ENCODE measurements at places on chromosomes 4 and X. TPM values are rescaled to one million over a fixed set of nuclear protein-coding genes. Genes with fewer than 3 reads are reported as not detected.
A peak's percentile ranks its signal among the peaks of the same experiment; 100 is the strongest.

Gene RASSF6
- not detected for total RNA-seq

GRCh38 chr4:35818520-35818919 lies 425.8 kb downstream of the ARAP2 start:
- DNase-seq, result no peak

DNA sequence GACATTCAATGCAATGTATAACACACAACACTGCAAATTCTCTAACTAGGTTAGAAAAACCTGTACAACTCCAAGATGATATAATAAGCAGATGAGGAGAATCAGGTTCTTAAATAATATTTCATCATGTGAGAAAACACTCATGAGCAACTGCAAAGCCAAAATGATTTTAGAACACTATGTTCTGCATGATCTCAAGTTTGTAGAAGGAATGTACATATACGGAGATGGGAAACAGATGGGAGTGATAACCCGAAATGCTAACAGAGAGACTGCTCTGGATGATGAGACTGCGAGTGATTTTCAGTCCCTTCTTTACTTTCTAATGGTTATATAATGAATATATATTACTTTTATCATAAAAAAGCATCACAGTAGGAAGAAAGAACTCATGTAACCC lies 80.9 kb downstream of the PCYT1B start:
- no peak for DNase-seq

Gene USO1
- 68.9 TPM for total RNA-seq

Gene SSX4B
- total RNA-seq, result not detected

DNA sequence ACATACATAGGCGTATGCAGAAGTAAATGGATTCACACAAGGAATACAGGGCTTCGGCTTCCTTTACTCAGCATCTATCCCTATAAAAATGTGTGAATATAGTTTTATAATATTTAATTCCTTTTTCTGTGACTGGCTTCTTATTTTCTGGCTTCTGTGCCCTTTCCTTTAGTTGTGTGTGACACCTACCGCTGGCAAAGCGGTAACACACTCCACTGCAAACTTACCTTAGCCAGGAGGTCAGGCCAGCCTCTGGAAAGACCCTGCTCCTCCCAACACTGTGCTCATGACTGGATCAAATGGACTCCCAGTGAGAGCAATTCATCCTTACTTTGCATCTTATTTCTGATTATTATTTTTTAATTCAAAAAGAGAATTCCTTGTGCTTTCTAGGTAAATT lies 244.2 kb downstream of the ANK2 start:
- DNase-seq, result no peak

Gene PCSK1N
- under 0.01 TPM for total RNA-seq

Gene XAGE1A
- not detected for total RNA-seq

GRCh38 chr4:1093391-1094335 lies 19.7 kb downstream of the RNF212 start:
- DNase-seq, result no peak

DNA sequence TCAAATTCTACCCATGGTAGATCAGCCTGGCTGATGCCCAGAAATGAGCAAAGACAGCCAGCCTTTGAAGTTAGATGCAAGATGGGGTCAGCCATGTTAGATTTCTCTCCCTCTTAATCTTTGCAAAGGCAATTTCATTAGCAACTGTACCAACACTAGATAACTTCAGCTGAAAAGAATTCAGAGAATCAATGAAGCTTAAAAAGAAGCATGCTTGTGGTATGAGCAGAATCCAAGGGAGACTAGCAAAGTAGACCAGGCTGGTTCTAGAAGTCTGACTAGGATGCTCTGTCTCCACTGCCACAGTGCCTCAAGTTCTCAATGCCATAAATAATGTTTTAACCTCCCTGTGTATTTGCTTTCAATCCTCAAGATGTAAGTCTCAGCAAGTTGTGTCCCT lies 247.3 kb downstream of the SLC7A11 start:
- no peak for DNase-seq

DNA sequence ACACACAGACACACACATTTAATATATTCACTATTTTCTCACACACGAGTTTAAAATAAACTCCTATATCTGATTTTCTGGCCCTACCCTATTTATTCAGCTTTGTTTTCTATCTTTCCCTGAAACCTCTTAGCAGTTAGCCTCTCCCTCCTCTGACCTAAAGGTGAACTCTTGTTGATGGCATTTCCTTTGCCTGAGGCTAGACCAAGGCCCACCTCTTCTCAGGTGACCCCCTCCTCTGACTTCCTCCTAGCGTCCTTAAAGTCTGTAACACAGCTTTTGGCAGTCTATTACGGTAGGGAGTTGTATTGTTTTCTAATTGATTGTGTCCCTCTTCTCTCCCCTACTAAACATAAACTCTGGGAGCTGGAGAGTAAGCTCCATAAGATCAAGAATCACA lies 1.7 kb upstream of the SRPX2 start:
- no peak for DNase-seq

Gene HSFX3
- total RNA-seq, result not detected

DNA sequence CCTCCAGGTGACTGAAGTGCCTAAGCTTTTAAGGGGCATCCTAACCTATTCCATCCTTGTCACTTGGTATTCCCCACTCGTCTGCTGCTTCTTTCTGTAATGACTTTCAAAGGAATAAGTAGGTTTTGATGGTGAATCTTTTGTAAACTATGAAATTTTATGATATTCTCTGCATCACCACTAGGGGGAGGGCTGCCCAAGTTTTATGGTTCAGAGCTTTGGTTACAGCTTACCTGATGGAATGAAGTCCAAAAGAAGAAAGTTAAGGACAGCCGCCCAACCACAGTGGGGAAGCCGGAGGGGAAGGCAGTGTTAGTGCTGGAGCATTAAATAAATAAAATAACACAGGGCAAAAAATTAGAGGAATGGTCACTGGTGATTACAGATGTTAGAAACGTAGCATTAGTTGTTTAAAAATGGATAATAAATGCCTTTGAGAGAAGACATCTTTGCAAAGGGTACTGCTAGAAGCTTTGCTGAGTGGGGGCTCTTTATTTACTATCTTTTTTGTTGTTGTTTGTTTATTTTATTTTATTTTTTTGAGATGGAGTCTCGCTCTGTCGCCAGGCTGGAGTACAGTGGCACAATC lies 204.9 kb downstream of the GBA3 start:
- peak; percentile 15 for DNase-seq

DNA sequence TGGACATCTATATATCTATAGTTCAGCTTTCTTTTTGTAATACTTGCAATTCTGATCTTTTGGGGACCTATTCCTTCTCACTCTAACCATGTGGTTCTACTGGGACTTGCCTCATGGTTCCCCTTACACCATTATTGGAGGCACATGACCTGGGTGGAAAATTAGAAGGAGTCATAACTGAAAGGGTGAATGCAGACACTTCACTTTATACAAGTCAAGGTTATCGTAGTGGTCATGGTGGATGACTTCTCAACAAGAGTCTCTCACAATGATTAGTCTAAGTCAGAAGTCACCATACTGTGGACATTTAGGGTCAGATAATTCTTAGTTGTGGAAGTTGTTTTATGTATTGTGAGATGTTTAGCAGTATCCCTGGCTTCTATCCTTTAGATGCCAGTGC lies 10.5 kb upstream of the EIF4E start:
- DNase-seq, result no peak

Gene RHOXF1
- total RNA-seq, result not detected

Gene PDZD4
- total RNA-seq, result 0.89 TPM

- DNase-seq, result no peak
These were observed 5.0 kb downstream of the TFDP3 start for GRCh38 chrX:133213117-133213516.

DNA sequence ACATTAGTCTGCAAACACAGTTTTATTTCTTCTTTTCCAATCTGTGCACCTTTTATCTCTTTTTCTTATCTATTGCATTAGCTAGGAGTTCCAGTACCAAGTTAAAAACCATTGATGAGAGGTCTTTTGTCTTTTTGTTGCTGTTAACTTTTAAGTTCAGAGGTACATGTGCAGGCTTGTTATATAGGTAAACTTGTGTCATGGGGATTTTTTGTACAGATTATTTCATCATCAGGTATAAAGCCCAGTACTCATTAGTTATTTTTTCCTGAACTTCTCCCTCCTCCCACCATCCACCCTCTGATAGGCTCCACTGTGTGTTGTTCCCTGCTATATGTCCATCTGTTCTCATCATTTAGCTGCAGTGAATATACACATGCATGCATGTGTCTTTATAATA lies 349.9 kb downstream of the PDHA2 start:
- no peak for DNase-seq

Gene RTL3
- total RNA-seq, result not detected

- no peak for DNase-seq
These were observed 670.5 kb downstream of the GABRG1 start for GRCh38 chr4:45453258-45453853.

DNA sequence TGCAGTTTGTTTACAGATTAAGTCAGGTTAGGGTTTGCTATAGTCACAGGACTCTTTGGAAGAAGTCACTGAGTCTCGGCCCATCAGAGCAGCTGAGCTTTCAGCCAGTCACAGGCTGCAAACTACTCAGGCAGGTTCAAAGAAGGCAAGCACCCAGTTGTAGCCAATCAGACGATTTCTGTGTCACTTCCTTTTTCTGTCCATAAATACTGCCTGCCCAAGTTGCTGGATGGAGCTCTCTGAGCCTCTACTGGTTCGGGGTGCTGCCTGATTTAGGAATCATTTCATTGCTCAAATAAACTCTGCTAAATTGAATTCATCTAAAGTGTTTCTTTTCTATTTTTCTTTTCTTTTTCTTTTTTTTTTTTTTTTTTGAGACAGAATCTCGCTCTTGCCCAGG lies 7.3 kb upstream of the SH3BP2 start:
- no peak for DNase-seq

DNA sequence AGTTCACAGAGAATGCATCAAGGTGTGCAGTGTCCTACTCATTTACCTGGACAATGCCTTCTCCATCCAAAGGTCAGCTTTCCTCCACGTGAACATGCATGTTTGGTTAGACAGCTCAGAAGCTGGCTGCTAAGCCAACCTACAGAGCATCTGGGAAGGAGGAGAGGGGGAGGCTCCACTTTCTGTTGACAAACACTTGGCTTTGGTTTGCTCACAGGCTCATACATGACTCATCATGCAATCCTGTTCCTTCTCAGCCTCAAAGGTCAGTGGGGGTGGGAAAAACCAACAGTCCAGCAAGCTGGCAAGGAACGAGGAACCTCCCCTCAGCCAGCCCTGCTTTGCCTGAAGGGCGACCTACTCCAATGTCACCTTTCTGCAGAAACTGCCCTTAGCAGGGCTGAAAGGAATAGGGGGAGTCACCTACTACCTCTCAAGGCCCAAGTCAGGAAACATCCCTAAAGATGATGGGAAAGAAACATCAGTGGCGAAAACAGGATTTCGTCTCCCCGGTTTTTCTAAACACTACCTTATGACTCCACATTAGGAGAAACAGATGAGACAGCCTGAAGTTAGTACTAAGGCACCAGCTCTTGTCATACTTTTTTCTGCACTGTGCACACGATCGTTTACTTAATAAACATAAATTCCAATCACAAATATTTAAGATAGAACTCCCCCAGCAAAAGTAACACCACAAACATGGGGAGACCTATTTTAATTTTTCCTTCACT lies 37.9 kb downstream of the RELL1 start:
- DNase-seq, result peak; percentile 90

Gene NFKB1
- total RNA-seq, result 43.5 TPM

Gene XG
- total RNA-seq, result under 0.01 TPM

Gene SOX3
- total RNA-seq, result not detected

Gene GASK1B
- total RNA-seq, result 44.8 TPM

GRCh38 chr4:24574236-24574635 lies 10.1 kb downstream of the DHX15 start:
- no peak for DNase-seq

Gene ODAM
- total RNA-seq, result not detected

Gene ALB
- total RNA-seq, result not detected

DNA sequence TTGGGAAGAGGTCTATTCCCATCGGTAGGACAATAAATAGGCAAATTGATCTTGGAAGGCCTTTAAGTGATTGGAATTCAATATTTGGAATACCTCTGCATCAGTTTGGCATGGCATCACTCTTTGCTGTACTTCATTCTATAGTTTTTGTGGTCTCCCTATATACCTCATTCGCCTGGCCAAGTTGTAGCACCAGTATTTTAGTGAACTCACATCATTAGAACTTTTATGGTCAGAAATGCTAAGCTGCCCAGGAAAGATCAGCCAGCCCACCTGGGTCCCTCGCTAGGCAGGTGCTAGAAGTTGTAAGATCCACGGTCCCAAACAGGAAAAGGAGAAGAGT lies 40.3 kb downstream of the ZCCHC13 start:
- DNase-seq, result no peak

- DNase-seq, result no peak
These were observed 7.6 kb downstream of the SLC2A9 start for GRCh38 chr4:10013722-10014121.

Gene APLN
- 13.9 TPM for total RNA-seq

DNA sequence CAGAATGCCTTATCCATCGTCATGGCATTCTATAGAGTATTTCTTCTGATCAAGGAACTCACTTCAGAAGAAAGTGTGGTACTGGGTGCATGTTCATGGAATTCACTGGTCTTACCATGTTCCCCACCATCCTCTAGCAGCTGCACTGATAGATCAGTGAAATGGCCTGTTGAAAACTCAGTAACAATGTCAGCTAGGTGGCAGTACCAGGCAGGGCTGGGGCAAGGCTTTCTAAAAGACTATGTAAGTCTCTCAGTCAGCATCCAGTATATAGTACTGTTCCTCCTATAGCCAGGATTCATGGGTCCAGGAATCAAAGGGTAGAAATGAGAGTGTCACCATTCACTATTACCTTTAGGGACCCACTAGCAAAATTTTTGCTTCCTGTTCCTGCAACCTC lies 15.8 kb upstream of the LDB2 start:
- peak; percentile 58 for DNase-seq

GRCh38 chr4:20318001-20318908 lies 66.5 kb downstream of the SLIT2 start:
- no peak for DNase-seq

Gene SHROOM4
- total RNA-seq, result 20.7 TPM

Gene PABPC1L2A
- total RNA-seq, result not detected

- no peak for DNase-seq
These were observed 13.9 kb upstream of the SEC24B start for GRCh38 chr4:109419679-109420078.

Gene DMRTC1B
- total RNA-seq, result not detected

Data from dermis microvascular lymphatic vessel endothelial cell (primary cell).